ENCODE measurements at places on chromosomes 6 and 20. TPM values are rescaled to one million over a fixed set of nuclear protein-coding genes. Genes with fewer than 3 reads are reported as not detected.
A peak's percentile ranks its signal among the peaks of the same experiment; 100 is the strongest.

DNA sequence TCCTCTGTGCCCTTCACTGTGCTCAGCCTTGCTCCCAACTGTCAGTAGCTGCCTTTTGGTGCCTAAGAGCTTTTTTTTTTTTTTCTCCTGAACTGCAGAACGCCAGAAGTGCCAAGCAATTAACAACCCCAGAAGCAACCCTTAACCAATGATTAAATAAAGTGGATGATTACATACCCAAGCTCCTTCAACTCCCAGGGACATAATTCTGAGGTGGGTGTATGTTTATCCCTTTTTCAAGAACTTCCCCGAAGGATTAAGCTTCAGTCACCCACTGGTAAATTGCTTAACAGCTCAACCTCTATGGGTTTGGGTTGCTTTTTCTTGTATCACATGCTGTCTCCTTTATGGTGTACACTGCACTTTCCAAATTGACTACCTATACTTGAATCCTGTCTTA lies 41.1 kb downstream of the KLHL31 start:
- no peak for DNase-seq

GRCh38 chr20:49832632-49833327 lies 20.2 kb downstream of the SLC9A8 start:
- no peak for DNase-seq

GRCh38 chr6:105573556-105573955 lies 170.7 kb upstream of the PREP start:
- no peak for DNase-seq

GRCh38 chr6:169622618-169623017 lies 79.2 kb downstream of the WDR27 start:
- DNase-seq = no peak

DNA sequence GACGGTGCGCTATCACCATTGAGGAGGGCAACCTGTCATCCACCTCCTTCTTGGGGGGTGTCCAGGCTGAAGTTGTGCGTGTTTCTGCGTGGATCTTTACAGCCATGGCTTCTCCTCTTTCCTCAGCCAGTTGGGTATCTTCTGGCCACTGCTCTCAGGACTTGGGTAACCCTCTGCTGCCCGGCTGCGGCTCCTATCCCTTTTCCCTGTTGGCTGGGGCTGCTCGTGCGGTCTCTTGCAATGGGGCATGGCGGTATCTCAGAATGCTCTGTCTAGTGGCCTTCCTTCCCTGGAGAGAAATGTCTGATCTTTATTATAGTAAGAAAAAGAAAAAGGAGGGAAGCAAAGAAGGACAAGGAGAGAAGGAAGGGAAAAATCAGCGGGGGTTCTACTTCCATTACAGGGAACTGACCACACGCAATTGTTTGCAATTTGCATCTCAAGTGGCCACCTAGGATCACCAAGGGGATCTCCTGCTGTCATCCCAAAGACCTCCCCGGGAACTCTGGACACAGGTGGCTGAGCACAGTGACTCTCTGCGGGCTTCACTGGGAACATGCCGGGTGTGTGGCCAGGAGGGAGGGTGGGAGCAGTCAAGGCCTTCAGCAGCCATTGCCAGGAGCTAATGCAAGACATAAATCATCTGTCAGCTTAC lies 60.8 kb downstream of the NPEPL1 start:
- DNase-seq = peak; percentile 67

- DNase-seq = no peak
Measured at GRCh38 chr6:49906526-49906925, 40.2 kb upstream of the CRISP1 start.

- no peak for DNase-seq
Measured at GRCh38 chr6:43306086-43306485, 2.5 kb downstream of the CRIP3 start.

GRCh38 chr6:83792846-83793245 lies 60.3 kb upstream of the RIPPLY2 start:
- no peak for DNase-seq

ANKEF1 gene
- total RNA-seq = 0.18 TPM

GRCh38 chr6:58419321-58419720 lies 1101.9 kb downstream of the PRIM2 start:
- no peak for DNase-seq

DNA sequence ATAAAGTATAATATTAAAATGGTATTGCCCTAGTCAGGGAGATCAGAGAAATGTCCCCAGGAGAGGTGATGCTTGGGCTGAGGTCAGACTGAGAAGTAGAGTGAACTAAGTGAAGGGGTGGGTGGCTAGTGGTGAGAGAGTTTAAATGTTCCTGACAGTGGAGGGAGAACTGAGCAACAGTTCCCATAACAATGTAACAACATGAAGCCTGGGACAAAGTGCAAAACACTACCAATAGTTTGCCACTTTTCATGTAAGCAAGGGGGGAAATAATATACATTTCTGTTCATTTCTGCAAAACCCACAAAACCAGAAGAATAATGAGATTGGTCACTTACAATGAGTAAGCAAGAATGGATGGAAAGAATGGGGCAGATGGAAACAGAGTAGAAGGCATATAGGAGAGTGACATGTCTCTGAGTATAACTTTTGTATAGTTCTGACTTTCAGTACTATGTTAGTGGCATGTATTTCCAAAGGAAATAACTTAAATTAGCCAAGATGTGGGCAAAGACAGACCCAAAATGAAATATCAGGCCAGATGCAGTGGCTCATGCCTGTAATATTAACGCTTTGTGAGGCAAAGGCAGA lies 13.3 kb upstream of the FAXC start:
- no peak for DNase-seq

DNA sequence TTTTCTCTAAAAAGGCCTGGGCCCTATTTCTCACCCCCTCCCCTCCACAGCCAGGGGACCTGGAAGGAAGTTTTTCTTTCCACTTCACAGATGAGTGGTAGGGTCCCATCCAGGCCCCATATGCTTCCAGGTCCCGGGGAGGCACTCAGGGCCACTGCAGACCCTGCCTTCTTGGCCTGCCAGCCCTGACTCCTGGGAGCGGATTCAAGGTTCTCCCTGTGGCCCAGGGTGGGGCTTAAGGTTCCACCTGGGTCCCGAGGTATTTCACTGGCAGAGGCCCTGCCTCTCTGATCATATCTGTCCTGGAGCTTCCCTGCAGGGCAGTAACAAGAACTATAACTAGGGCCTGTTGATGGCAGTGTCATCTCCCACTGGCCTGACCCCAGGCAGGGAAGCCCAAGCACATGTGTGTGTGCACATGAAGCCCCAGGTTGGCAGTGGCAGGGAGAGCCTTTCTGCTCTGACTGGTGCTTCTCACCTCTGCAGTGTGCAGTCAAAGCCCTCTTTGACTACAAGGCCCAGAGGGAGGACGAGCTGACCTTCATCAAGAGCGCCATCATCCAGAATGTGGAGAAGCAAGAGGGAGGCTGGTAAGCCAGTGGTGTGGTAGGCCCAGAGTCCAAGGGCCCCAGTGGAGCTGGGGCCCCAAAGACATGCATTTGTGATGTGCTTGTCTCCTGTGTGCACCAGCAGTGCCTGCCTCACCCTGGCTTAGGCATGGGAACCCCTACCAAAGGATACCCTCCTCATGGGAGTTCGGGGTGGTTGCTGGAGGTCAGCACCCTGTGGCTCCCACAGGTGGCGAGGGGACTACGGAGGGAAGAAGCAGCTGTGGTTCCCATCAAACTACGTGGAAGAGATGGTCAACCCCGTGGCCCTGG lies 31.2 kb downstream of the PLCG1 start:
- DNase-seq = no peak

DNA sequence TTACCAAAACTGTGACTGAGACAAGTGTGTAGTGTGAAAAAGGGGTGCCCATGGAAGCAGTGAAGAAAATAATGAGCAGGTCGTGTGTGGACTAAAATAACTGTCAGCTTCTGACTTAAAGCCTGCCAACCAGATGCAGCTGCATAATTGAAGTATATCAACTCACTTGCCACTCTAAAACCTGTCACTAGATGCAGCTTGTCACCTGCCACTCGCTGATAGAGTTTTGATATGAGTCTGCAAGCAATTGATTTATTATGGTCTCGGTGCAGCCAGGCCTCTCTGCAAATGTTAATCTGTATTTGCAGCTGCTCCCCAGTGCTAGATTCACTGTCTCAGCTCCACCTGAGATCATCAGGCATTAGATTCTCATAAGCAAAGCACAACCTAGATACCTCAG lies 1090.0 kb upstream of the EYS start:
- no peak for DNase-seq

- DNase-seq = peak; percentile 56
Measured at GRCh38 chr6:4603291-4603690, 172.9 kb upstream of the CDYL start.

TXLNB gene
- total RNA-seq = not detected

DNA sequence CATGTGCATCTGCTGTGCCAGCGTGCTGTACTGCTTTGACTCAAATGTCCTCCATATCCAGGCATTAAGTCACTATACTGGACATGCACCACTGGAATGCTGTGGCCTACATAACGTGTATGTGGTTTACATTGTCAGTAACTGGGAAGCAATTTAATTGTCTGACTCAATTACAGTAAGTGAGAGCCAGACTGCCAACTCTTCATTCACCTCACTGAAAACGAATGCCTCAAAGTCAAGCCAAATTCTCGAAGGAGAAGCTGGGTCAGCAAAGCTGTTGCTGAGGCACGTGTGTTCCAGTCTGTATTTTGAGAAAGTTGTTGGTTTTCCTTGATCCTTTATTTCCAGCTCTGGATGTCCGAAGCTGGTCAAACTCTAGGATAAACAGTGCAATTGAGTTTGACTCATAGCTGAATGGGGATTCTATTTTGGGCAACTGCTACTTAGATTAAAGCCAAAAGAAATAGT lies 534.3 kb downstream of the COL12A1 start:
- DNase-seq = peak; percentile 75

DNA sequence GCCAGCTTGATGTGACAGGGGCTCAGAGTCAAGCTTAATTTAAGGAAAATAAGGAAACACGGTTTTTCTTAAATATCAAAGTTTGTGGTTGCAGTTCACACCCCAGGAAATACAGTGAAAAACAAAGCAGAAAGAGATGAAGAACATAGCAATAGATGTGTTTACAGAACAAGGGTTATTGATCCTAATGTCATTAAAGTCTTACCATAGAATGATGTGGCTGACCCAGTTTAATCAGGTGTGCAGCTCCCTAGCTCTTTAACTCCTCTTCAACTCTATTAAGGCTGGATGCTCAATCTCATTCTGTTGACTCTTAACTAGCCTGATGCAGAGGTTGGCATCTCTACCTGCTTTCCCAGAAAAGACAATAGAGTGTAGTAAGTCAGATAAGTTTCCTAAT lies 7.5 kb upstream of the GTF3C6 start:
- DNase-seq = no peak

ADTRP gene
- 0.58 TPM for total RNA-seq

DNA sequence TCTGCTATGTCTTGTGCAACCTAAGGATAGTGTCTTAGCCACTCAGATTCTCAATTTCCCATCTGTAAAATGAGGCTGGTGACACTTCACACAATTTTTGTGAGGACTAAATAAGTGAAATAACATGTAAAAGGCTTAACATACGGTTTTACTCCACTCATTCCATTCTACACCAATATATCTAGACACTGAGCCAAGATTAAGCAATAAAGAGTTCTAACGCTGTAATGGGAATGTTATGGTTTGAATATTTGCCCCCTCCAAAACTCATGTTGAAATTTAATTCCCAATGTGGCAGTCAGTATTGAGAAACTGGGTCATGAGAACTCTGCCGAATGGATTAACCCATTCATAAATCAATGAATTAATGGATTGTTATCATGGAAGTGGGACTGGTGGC lies 301.0 kb downstream of the HACE1 start:
- DNase-seq = no peak

LY6G5B gene
- total RNA-seq = 1.6 TPM

LST1 gene
- total RNA-seq = not detected

DNA sequence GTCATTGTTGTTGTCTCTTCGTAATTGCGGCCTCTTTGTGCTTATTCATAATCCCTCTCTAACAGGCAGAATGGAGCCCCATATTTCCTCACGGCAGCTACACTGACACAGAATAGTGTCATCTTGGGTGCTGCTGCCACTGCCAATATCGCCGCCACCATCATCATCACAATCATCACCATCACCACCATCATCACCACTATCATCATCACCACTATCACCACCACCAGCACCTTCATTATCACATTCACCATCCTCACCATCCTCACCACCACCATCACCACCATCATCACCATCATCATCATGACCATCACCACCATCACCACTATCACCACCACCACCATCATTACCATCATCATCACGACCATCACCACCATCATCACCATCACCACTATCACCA lies 10.8 kb downstream of the NPBWR2 start:
- no peak for DNase-seq

TRERF1 gene
- total RNA-seq = 3.0 TPM

PGC gene
- total RNA-seq = not detected

Measured in SJSA1 (cell line).